Right kidney (tissue), 9 donors: ENCODE measurements at places on chromosomes 2 and 18.

- DNase-seq, result no peak
Observed at GRCh38 chr18:6374340-6374739, 40.4 kb downstream of the L3MBTL4 start.

GRCh38 chr18:10775026-10775425, 249.2 kb downstream of the NAPG start:
- no peak for DNase-seq

- peak; percentile 62 for DNase-seq
Observed at GRCh38 chr2:237060534-237061312, 25.0 kb upstream of the COPS8 start.

DNA sequence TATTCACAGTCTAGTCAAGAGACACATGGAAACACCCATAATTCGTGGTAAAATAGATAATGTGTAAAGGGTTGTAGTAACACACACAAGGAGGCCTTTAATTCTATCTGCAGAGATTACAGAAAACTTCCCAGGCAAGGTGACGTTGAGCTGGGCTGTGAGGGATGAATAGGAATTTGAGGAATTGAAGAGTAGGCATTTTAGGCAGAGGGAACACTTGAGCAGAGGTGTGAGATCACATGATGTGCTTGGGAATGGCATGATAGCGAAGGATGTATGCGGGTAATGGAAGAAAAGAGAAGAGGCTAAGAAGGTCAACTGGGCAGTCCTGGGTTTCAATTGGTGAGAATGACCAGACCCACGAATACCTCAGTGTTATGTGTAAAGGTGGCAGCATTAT, 20.2 kb downstream of the DRC1 start:
- DNase-seq, result no peak

- no peak for DNase-seq
Observed at GRCh38 chr18:26215247-26215970, 10.8 kb upstream of the TAF4B start.

DNA sequence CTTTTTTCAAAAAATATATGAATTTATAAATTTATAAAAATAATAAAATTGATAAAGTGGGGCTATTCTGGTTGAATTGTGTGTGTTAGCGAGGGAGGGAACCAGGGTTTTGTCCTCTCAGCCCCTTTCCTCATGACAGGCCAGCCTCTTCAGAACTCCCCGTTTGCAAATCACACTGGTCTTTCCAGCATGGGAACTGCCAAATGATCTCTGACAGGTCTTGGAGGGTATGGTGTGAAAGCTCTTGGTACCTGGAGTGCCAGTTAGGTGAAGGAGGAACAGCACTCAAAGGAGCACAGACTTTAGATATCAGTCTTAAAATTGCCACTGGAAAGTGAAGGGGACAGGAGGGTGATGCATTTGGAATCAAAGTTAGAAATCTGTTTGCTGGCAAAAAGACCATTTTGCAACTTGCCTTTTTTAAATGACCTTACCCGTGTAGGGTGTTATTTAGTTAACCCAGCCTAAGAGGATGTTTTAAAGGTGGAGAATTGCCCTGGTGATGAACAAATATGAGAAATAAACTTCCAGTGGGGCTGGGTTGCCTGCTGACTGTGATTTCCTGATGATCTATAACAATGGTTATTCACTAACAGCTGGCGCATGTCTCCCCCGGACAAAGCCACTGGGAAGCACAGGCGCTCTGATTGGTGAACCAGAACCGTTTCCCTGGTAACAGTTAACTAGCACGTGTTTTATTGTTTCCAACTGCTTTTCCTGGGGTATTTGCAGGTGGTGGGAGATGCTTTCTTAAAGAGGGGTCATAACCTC, 85.3 kb upstream of the EFEMP1 start:
- peak; percentile 67 for DNase-seq
